Heart right ventricle (tissue), 16 donors: ENCODE measurements at places on chromosomes 16 and 17.

DNA sequence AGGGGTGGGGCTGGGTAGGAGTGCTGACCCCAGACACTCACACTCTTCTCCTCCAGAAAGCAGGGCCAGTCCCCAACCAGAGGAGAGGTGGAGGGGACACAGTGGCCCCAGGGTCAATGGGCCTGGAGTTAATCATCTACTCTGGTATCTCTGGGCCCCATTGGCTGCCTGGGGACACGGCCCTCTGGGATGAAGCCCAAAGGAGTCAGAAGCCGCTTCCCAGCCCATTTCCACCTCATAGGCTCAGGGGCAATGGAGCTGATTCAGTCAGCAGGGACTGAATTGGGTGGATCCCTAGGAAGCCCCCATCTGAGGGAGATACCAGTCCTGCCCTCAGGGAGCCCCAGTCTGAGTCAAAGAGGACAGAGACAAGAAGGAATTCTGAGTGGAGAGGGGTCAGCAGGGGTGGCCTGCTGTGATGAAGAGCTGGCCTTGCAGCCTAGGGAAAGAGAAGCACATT lies 2.9 kb upstream of the NAGS start:
- DNase-seq, result no peak

GRCh38 chr16:24152826-24153225 lies 103.3 kb upstream of the CACNG3 start:
- no peak for DNase-seq

GRCh38 chr16:63703612-63704011 lies 1418.3 kb downstream of the CDH11 start:
- DNase-seq, result no peak

DNA sequence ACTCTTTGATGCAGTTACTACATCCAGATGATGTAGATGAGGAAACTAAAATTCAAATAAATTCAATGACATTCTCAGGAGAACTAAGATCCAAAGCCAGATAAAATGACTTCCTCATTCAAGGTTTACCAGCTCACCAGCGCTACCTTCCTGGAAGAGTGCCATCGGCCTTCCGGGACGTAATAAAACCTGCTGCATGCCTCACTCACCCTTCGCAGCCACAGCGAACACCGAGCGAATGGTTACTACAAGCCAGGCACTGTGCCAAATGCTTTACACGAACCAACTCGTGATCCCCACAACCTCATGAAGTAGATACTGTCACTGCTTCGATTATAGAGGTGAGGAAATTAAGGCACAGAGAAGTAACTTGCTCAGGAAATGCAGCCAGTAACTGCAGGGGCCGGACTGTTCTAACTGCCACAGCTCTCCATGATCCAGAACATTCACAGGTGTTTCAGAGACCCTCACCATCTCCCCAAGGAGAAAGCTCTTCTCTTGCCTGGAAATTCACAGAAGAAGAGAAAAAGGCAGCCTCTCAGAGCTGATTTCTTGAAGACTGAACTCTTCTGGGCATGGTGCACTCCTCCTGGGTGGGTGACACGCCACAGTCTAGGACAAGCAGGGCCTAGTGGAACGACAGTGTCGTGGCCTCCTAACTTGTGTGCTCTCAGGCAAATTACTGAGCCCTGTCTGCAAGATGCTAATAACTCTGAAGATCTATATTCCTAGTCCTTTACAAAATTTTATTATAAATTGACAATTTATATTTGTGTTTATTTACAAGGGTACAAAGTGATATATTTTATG lies 46.8 kb downstream of the HIC1 start:
- peak; percentile 56 for DNase-seq

GRCh38 chr17:82957469-82957795 lies 117.6 kb upstream of the ZNF750 start:
- no peak for DNase-seq

- no peak for DNase-seq
Measured at GRCh38 chr16:937723-938122, 33.1 kb downstream of the LMF1 start.

GRCh38 chr16:20799599-20799998 lies 6.7 kb downstream of the ERI2 start:
- no peak for DNase-seq

- DNase-seq, result peak; percentile 76
Measured at GRCh38 chr17:74862108-74862901, 2.6 kb upstream of the GRIN2C start.

- no peak for DNase-seq
Measured at GRCh38 chr17:22131740-22132139, 439.4 kb downstream of the KCNJ18 start.

GRCh38 chr16:17343028-17343427 lies 127.7 kb downstream of the XYLT1 start:
- DNase-seq, result no peak

GRCh38 chr17:82241183-82241925 lies 12.5 kb downstream of the SLC16A3 start:
- DNase-seq, result peak; percentile 80

- no peak for DNase-seq
Measured at GRCh38 chr16:450785-451512, 25.5 kb downstream of the RAB11FIP3 start.

- DNase-seq, result no peak
Measured at GRCh38 chr17:5511401-5512225, 25.2 kb downstream of the MIS12 start.

DNA sequence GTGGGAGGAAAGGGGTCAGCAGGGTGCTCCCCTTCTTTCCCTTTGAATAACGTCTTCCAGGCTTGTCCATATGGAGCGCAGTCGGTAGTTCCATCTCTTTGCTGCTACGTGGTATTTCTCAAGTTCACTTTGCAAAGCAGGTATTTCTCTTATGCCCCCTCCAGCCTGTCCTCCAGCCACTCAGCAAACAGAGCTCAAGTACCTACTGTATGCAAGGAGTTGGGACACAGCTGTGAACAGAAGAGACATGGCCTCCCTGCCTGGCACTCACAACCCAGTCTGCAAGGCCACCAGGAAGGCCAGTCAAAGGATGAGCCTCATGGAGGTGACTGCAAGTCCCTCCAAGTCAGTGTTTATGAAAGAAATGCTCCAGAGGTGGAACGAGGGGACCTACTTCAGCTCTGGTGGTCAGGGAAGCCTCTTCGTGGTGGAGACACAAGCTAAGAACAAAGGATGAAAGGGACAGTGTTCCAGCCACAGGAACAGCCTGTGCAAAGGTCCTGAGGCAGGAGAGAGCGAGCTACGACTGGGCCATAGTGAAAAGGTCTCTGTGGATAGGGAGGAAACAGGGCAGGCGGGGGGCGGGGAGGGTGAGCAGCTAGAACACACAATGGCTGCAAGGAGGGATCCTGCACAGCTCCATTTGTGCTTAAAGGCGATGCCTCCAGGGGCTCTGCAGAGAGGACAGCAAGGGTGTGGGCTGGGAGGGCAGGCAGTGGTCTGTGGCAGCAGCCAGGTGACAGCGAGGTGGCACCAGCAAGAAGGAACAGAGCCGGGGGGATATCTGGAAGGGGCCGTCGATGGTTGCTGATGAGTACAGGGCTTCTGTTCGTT lies 32.6 kb downstream of the PPL start:
- no peak for DNase-seq

- no peak for DNase-seq
Measured at GRCh38 chr17:76398523-76399174, 14.2 kb downstream of the SPHK1 start.

GRCh38 chr16:9663588-9663987 lies 518.6 kb downstream of the GRIN2A start:
- no peak for DNase-seq

- no peak for DNase-seq
Measured at GRCh38 chr16:56234737-56235136, 43.4 kb downstream of the GNAO1 start.

- no peak for DNase-seq
Measured at GRCh38 chr17:43880420-43880991, 26.8 kb downstream of the MPP2 start.

DNA sequence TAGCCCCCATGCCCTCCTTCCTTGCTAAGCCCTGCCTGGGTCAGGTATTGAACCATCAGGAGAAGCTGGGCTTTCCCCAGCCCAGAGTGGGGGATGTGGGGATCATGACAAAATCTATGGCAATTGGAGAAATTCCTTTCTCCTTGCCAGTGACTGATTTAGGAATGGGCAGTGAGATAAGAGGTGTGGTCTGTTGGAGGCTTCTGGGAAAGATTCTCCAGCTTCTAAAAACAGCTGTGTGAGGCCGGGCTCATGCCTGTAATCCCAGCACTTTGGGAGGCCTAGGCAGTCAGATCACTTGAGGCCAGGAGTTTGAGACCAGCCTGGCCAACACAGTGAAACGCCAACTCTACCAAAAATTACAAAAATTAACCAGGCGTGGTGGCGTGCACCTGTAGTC lies 69.1 kb downstream of the SRCIN1 start:
- DNase-seq, result no peak

DNA sequence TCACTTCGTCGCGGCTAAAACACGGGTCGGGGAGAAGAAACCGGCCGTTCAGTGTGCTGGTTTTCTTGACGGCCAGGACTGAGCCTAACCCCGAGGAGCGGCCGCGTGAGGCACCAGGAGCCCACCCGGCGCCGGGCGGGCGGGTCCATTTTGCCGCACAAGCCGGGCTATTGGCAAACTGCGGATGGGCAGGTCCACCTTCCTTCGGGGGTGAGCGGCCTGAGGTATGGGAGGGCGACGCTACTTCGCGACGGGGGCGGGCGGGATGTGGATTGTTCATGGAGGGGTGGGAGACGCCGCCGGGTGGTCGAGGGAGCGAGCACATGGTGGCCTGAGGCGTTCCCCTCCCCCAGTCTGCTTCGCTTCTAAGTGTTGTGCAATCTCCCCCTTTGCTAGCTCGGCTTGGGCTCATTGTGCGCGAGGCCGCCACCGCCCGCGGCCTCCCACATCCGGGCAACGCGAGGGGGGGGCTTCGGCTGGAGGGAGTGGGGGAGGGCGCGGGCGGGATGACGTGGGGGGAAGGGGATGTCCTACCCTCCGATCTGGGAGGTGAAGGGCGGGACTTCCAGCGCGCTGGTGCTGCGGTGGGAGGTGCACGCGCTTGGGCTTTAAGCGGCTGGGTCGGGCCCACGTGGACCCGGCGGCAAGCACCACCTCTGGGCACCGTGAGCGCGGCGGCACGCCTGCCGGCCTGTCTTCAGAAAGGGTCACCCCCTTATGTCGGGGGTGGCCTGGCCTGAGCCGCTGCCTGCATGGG lies 5.9 kb upstream of the CD68 start:
- DNase-seq, result peak; percentile 89
